ENCODE measurements at places on chromosomes 3 and 15.
A peak's percentile ranks its signal among the peaks of the same experiment; 100 is the strongest.

GRCh38 chr3:68135067-68135466 is 480.7 kb upstream of the SUCLG2 start:
- DNase-seq: no peak

- DNase-seq: peak; percentile 37
Measured at GRCh38 chr15:51281368-51281967, 56.9 kb downstream of the CYP19A1 start.

GRCh38 chr15:65264863-65265430 is 21.7 kb downstream of the PARP16 start:
- no peak for DNase-seq

DNA sequence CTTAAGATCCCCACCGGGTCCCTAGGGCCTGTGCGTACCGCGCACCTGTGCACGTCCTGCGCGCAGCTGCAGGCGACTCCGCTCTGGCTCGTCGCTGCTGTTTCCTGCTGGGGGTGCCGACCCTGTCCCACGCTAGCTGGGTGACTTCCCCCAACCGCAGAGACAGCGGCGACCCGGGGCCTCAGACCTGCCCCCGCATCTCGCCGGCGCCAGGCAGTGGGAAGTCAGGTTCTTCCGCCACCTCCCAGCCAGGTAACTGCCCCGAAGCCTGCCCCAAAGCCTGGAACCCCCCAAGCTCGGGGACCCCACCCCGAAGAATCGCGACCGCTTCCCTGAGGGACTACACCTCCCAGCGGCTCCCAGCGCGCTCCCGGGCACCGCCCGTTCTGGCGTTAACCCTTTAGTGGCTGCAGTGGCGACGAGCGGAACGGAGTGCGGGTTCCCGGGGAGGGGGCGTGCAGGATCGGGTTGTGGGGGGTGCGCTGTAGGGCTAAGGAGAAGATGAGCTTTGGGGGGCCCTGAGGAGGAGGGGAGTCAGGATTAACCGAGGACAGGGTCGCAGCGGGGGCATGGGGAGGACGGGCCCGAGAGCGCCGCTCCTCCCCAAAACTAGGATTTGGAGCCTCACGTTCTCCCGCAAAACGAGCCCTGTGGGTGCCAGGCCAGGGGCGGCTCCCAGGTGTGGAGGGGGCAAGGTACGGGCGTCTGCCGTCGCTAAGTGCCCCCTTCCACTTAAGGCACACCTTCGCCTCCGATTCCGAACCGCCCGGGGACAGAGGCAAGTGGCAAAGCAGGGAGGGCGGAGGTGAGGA is 589 bp downstream of the NEIL1 start:
- DNase-seq: no peak

GRCh38 chr3:45841420-45841756 is 531 bp downstream of the LZTFL1 start:
- peak; percentile 37 for DNase-seq

DNA sequence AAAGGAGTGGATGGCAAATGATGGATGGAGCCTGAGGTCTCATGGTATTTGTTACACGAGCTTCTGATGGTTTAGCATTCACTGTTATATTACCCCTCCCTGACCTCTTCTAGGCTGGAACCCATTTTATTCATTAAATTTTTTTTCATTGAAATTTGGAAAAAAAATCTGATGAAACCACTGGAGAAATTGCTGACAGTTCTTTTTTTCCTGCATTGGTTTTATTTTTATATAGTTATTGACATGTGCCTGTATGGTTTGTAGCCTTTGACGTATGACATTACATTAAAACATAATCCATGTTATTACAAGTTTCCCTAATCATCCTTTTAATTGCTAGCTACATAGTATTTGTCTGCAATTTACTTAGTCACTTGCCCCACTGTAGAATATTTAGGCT is 81.8 kb downstream of the CLDN11 start:
- DNase-seq: no peak

DNA sequence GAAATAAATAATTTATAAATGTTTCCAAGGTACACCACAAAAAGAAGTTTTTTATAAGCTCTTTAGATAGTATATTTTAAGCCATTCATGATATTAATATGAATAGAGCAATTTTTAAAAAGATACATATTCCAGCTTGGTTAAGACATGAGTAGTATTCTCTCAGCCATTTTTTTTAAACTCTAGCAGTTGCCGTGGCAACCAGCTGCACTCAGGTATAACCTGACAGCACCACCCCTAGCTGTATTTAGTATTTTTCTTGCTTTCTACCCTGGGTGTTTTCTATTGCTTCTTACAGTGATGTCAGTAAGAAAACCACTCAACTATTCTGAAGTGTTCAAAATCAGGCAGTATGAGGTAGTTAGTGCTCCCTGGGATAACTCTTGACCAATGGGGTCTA is 496.3 kb upstream of the CNTN3 start:
- DNase-seq: no peak

- no peak for DNase-seq
Measured at GRCh38 chr15:34679291-34679690, 75.5 kb downstream of the GJD2 start.

GRCh38 chr3:33602829-33603228 is 115.2 kb downstream of the CLASP2 start:
- DNase-seq: no peak

GRCh38 chr3:128903501-128903900 is 24.1 kb downstream of the ACAD9 start:
- no peak for DNase-seq

- DNase-seq: no peak
Measured at GRCh38 chr3:118809696-118810498, 224.7 kb downstream of the IGSF11 start.

DNA sequence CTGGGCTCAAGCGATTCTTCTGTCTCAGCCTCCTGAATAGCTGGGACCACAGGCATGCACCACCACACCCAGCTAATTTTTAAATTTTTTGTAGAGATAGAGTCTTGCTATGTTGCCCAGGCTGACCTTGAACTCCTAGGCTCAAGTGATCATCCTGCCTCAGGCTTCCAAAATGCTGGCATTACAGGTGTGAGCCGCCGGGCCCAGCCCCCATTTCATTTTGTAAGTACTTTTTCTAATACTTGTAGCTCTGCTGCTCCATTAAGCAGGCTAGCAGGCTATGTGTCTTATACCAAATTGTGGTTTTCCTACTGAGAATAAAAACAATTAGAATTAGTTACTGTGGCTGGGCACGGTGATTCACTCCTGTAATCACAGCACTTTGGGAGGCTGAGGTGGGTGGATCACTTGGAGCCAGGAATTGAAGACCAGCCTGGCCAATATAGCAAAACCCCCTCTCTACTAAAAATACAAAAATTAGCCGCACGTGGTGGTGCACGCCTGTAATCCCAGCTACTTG is 22.4 kb downstream of the NIPA1 start:
- DNase-seq: no peak

GRCh38 chr3:135007607-135008006 is 212.5 kb downstream of the EPHB1 start:
- DNase-seq: no peak

DNA sequence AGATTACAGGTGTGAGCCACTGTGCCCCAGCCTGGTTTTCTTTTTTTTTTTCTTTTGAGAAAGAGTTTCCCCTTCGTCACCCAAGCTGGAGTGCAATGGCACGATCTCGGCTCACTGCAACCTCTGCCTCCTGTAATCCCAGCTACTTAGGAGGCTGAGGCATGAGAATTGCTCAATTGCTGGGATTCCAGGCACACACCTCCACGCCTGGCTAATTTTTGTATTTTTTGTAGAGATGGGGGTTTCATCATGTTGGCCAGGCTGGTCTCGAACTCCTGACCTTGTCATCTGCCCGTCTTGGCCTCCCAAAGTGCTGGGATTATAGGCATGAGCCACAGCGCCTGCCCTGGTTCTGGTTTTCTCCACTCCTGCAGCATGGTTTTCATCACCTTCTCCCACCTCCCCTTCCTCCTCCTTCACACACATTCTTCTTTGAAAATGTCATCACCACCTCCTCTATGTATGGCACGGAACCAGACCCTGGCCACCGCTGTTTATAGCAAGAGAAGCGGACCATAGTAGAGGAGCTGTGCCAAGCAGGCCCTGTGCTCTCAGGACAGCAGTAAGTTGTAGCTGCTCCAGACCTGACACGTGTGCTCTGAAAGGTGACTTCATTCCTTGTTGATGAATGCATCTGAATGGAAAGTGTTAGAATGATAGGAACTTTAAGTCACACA is 14.6 kb upstream of the AHSG start:
- no peak for DNase-seq

- DNase-seq: no peak
Measured at GRCh38 chr15:66724732-66725463, 22.9 kb downstream of the SMAD6 start.

GRCh38 chr3:133124511-133124910 is 86.3 kb downstream of the TMEM108 start:
- no peak for DNase-seq

DNA sequence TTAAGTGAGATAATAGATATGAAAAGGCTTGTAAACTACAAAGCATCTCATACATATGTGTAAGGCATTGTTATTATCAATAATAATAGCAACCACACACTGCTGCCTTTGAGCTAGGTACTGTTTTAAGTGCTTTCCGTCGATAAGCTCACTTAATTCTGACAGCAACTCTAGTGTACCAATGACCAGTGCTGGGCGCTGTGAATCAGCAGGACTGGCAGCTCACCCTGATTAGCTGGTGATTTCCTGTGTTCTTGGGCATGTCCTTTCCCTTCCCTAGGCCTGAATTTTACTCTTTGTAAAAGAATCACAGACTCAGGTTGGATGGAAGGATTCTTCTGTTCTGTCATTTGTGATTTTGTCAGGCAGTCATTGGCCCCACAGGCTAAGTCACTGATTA is 215.6 kb downstream of the LPP start:
- DNase-seq: no peak

DNA sequence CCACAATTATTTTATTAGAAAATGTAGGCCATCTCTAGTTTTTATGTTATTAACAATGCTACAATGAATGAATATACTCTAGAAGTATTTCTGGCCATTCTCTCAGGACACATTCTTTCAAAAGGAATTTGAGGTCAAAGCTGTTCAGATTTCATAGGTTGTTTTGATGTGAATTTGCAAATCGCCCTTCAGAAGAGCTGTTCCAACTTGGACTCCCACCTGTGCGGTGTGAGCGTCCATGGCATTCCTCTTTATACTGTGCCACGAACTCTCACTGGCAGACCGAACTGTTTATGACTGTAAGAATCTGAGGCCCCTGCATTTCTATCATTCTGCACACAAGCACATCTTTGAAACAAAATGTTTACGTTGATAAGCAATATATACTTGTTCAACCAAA is 18.6 kb upstream of the SLC24A5 start:
- no peak for DNase-seq

GRCh38 chr3:161745741-161746140 is 249.1 kb downstream of the OTOL1 start:
- no peak for DNase-seq

DNA sequence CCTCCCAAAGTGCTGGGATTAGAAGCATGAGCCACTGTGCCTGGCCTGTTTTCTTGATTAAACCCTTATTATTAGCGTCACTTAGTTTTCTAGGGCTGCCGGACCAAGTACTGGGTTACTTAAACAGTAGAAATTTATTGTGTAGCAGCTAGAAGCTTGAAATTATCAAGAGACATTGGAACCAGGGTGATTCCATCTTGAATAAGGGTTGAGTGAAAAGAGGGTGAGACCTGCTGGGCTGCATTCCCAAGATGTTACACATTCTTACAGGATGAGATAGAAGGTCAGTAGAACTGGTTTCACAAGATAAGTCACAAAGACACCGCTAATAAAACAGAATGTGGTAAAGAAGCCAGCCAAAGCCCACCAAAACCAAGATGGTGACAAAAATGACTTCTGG is 18.6 kb upstream of the FSTL1 start:
- no peak for DNase-seq

- no peak for DNase-seq
Measured at GRCh38 chr3:31275038-31275572, 257.6 kb upstream of the STT3B start.
